ENCODE measurements at places on chromosomes 4 and X.

DNA sequence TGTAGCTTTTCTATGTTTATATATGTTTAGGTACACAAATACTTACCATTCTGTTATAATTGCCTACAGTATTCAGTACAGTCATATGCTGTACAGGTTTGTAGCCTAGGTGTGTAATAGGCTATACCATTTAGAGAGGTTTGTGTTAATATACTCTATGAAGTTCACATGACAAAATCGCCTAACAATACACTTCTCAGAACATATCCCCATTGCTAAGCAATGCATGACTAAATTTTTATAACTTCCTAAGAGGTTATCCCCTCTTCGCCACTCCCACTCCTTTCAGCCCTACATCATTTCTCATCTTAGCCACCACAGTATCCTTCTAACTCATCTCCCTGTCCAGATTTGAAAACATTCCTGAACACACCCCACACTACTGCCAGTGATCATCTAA is 83.7 kb upstream of the ZCCHC13 start:
- no peak for DNase-seq

GRCh38 chr4:127732623-127733328 is 2.6 kb downstream of the SLC25A31 start:
- DNase-seq: no peak

DNA sequence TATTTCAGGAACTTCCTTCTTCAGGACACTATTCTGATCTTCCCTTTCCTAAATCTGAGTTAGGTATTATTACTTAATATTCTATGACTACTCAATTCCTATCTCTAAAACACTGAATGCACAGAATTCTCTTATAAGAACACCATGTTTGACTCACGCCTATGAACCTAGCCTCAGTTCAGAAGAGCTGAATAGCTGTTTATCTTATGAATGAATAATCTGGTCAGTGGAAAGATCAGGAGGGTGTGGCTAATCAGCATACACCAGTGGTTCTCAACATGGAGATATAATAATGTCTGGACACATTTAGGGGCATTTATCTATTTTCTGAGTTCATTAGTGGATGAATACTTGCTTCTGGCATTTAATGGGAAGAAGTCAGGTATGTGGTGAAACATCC is 24.2 kb downstream of the EPHA5 start:
- DNase-seq: no peak

- DNase-seq: no peak
Observed at GRCh38 chrX:110915111-110915510, 119.5 kb upstream of the CHRDL1 start.

DNA sequence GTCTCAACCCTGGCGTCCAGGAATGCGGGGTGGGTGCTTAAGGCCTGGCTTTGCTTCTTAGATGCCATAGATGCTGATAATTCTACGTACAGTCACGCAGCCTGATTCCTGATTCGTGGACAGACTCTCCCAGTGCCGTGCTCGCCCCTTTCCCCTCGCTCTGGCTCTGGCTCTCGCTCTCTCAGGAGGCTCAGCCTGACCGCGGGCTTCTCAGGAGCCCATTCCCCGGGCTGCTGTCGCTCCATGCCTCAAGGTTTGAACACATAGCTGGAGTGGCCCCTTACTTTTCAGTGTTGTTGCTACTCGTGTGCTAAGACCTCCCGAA is 59.2 kb upstream of the ZC4H2 start:
- no peak for DNase-seq

DNA sequence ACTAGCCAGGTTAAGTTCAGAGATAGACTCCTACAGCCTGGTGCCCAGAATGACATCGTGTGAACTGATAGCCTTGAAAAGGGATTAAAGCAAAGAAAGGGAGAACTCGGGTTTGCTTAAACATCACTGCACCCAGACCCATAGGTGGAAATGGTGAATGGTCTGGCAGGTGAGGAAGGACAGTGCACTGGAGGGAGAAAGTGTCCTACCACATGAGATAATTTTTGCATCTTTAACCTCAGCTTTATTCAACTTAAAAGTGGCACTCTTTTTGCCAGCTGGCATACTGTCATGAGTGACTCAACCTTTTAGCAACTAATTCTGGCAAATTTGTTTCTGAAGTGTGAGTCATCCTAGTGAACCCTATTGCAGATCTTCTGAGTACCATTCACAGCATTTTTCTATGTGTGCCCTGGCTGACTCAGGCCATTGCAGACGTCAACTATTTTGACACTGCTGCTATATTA is 53.0 kb upstream of the DAPP1 start:
- DNase-seq: no peak

GRCh38 chr4:8593264-8594096 is 915 bp downstream of the CPZ start:
- no peak for DNase-seq

- DNase-seq: no peak
Observed at GRCh38 chr4:152925851-152926250, 10.3 kb upstream of the FHDC1 start.

DNA sequence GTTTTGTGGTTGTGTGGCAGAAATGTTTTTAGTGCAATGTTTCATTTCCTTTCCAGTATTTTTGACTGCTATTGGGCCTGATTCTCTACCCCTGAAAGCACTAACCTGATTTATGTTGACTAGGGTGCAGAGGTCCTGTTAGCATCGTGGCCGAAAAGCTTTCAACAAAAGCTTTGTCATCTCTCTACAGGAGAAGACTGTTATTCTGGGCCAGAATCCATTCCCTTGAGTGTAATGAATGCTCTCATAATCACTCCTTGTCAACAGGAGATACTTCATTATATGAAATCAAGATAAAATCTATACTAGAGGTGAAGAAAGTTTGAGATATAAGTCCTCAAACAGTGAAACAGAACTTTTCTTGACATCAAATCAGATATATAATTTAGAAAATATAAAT is 195.5 kb downstream of the ZNF330 start:
- DNase-seq: no peak

DNA sequence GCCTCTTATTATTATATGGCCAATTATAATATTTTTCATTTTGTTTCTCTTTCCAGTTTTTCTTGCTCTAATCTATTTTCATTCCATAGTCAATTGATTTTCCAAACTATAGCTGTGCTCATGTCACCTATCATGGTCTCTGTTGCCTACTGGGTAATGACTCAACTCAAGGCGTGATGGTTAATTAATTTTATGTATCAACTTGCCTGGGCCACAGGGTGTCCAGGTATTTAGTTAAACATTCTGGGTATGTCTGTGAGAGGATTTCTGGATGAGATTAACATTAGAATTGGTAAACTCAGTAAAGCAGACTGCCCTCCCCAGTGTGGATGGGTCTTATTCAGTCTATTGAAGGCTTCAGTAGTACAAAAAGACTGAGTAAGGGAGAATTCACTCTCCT is 9.9 kb downstream of the FHIP1A start:
- DNase-seq: no peak

- no peak for DNase-seq
Observed at GRCh38 chr4:22692736-22693135, at the start of gene GBA3. GBA3 (plus strand) TSS chr4:22692937.

DNA sequence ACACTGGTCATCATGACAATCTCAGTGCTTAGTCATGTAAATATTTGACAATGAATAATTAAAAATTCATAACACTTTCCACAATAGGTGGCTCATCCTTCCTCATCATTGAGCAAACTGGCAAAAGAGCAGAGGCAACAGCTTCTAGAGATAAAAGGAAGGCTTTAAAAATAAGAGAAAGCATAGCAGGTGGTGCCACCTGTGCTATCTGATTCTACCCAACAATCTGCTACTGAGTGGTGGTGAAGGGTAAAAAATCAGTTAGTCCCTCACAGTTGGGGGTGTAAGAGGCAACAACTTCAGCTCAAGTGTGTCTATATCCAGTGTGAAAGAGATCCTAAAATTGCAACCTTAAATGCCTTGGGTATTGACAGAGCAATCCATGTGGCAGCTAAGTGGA is 280.1 kb upstream of the PPARGC1A start:
- no peak for DNase-seq

DNA sequence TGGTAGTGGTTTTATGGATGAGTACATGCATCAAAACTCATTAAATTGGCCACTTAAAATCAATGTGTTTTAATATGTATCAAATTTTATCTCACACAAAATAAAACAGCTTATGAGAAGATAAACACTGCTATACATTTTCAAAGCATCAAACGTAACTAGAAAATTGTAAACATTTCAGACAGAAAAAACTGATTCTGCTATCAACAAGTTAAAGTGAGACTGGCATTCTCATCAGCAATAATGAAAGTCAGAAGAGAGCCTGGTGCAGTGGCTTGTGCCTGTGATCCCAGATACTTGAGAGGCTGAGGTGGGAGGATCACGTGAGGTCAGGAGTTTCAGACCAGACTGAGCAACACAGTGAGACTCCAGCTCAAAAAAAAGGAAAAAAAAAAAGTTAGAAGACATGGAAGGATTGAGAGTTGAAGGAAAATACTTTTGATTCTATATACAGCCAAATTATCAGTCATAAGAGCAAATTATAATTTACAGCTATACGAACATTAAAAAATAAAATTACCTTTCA is 2.9 kb downstream of the TBCK start:
- no peak for DNase-seq

GRCh38 chr4:115165503-115165902 is 52.1 kb upstream of the NDST4 start:
- DNase-seq: no peak

- no peak for DNase-seq
Observed at GRCh38 chr4:106409901-106410889, 41.6 kb upstream of the GIMD1 start.

DNA sequence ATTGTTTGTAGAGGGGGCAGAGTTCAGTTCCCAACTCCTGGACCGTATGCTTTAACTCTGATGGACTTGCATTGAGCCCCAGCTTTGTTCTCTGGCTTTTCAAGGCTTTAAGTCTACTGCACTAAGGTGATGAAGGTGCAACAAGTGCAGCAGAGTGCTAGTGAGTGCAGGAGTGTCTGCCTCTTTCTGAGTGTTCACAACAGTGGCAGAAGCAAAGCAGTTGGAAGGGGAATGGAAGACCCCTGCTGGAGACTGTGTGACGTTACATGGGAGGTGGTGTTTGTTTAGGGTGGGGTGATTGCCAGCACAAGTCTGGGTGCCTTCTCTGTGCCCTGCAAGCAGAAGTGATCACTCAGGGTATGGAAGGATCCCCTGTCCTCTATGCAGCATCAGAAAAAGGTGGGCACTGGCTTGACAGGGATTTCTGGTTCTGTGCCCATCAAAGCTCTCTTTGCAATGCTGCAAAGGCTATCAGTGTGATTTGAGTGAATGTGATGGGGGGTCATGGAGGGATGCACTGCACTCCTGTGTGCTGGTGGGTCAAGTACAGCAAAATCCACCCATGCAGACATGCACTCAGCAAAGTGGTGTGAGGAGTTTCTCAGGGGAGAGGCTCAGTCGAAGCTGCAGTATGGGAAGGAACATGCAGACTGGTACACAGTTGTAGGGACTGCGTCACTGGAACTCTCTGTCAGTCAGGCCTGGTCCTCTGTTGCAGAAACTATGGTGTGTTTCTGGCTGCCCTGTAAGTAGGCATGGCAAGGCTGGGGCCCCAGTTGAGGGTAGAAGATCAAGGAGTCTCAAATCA is 70.9 kb upstream of the UGT2B7 start:
- no peak for DNase-seq
